Substantia nigra (tissue), 51 donors: ENCODE measurements at places on chromosomes 11 and 22.

DNA sequence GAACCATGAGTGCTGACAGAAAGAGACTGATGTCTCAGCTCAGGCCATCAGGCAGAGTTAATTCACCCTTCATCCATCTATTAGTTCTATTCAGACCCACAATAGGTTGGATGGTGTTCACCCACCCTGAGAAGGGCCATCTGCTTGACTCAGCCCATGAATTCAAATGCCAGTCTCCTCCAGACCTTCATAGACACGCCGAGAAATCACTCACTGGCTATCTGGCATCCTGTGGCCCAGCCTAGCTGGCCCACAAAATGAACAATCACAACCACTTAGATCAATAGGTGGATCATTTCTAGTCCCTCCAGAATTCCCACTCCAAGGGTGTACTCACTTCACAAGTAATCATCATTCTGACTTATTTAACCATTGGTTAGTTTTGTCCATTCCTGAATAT, 58.2 kb downstream of the MYEOV start:
- DNase-seq: no peak

DNA sequence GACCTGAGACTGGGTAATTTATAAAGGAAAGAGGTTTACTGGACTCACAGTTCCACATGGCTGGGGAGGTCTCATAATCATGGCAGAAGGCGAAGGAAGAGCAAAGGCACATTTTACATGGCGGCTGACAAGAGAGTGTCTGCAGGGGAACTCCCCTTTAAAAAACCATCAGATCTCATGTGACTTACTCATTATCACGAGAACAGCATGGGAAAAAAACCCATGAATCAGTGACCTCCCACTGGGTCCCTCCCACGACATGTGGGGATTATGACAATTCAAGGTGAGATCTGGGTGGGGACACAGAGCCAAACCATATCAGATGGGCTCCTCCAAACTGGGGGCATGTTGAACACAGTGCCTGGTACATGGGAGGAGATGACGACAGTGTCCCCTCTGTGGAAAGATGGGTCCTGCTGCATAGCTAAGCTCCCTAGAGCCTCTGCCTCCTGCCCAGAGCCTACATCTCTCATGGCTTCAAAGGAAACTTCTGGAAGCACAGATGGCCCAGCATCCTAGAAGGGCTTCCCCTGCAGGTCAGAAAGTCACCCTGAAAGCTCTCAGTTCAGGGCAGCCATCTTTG, 46.1 kb downstream of the MYEOV start:
- no peak for DNase-seq

DNA sequence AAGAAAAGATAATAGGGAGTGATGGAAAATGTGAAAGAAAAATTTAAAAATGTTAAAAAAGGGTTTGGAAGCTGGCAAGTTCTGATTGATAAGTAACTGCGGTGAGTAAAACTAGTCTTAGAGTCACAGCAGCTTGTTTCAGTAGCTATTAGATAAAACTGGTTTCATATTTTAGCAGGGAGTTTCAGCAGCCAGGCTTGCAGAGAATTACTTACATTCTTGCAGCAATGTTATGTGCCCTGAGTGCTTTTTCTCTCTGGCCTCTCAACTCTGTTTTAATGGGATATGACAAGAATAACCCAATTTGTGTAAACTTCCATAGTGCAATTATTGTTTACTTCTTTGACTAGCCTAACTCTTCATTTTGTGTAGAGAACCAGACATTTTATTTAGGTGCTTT, 33.6 kb downstream of the PPME1 start:
- no peak for DNase-seq

DNA sequence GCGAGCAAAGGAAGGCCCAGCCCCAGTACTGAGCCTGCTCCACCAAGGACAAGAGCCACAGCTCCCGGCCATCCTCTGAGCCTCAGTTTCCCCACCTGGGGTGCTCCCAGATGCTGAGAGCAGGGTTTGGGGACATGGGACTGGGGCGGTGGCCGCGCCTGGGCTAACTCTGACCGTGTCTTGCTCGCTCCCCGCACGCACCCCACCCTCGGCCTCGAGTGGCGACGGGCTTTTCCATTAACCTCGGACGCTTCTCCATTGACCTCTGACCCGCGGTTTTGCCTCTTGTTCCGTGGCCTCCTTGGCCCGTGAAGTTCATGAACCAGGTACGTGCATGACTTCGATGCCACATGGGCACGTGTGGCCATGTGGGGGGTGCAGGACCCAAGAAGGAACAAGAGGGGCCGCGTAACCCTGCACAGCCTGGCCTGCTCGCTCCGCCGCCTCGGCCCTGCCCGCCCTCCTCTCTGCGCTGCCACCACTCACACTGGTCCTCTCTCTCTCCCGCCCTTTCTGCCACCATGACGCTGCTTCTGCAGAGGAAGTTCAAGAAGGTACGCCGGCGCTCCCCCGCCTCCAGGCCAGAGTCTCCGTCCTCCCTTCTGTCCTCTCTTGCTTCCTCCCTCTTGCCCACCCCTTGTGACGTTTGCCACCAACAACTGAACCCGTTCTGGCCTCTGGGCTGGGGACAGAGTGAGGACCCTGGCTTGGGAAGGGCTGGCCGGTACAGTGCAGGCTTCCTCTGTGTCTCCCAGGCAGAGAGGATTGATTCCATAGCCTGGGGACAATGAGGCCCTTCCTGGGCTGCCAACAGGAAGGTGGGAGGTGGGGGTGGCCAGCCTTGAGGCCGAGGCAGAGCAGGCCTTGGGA, 6.9 kb downstream of the TNNT3 start:
- DNase-seq: no peak

- no peak for DNase-seq
Measured at GRCh38 chr22:25351631-25352293, 132.3 kb downstream of the CRYBB2 start.

GRCh38 chr22:43473031-43473430, 61.2 kb downstream of the MPPED1 start:
- DNase-seq: no peak

- no peak for DNase-seq
Measured at GRCh38 chr22:39839917-39840510, 53.5 kb downstream of the ENTHD1 start.

GRCh38 chr11:92739041-92739440, 230.4 kb upstream of the MTNR1B start:
- no peak for DNase-seq

GRCh38 chr11:113113801-113114704, 152.8 kb downstream of the NCAM1 start:
- DNase-seq: peak; percentile 39

GRCh38 chr11:61888590-61888989, 2.8 kb downstream of the FADS3 start:
- DNase-seq: no peak

GRCh38 chr11:61756452-61757212, 4.2 kb downstream of the MYRF start:
- no peak for DNase-seq

DNA sequence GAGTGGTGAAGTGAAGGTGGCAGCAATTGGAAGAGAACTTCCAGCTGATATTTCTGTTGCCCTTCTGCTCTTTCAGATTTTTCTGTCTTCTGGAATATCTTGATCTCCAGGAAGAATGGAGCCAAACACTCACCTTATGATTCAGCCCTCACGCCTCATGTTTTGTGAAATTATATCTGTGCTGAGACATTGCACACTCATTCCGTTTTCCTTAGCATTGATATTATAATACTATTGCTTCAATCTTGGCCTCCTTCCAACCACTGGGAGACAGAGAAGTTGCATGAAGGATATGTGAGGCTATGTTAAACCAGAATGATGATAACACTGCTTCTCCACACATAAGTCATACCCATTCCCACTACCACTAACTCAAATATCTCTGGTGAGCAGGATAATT, 177.9 kb downstream of the ETS1 start:
- no peak for DNase-seq

DNA sequence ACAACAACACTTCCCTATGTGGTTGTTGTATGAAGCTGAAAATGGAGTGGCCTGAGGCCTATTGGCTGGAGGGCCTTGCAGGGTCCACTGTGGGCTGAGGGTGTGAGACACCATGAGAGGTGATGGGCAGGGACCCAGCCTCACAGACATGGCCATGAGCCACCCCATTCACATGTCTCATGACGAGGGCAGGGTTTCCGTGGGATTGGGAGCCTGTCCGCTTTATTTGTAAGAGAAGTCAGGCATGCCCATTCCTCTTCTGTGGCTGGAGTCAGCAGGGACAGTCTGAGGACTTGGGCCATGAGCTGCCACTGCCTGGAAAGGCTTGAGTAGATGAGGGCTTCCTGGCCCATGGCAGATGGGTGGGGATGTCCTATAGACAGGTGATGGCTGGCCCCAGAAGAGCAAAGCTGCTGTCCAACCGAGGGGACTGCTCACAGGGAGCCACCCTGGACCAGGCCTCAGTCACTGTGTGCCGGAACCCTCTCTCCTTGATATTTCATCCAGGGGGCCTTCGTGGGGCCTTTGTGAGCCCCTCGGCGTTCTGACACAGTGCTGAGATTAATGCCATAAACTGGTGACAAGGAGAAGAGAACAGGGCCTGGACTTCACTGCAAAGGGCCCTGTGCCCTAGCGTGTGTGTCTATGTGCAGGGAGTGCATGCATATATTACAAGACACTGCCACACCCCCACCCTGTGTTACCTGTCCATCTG, 971.9 kb downstream of the BRD1 start:
- DNase-seq: no peak

DNA sequence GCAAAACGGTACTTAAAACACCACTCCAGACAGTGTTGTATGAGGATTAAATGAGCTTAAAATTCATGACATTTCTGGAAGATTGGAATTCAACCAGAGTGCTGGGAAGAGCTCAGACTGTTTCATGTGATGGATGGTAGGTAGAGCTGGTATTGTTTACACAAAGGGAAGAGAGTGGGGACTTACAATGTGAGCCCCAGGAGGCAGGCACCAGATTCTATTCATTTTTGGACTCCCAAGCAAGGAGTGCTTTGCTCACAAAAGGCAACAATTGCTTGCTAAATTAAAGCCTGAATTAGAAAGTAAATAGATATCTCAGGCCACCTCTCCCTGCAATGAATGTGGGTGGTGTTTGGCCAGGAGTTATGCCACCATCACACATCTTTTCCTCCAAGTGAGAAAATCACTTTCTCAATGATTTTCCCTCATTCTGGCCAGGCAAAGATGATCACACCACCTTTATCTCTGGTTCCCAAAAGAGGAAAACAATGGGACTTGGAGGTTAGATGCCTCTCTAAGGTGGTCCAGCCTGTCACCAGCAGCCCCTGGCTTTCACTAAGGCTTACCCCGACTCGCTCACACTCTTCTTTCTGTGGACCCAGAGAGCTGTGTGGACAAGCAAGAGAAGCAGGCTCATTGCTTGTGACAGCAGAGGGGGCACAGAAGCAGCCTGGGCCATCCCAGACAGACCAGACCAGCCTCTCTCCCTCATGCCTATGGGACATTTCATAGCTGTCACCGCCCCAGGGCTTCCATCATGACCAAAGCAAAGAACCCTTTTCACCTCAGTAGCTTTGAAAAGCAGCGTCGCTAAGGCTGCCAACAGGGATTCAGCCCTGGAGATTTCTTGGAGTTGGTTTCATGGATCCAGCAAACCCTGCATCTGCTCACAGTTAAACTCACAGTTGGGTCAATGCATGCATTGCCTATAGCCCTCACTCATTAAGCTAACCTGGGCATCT, 63.5 kb upstream of the DRD2 start:
- DNase-seq: no peak
